ENCODE measurements at places on chromosomes 1 and 21.

GRCh38 chr1:51203874-51204245 is 32.2 kb upstream of the RNF11 start:
- H3K27me3 ChIP-seq: no peaks in the 10 kb centered on the region
- H3K4me1 ChIP-seq: no peaks in the 10 kb centered on the region
- no peaks in the 10 kb centered on the region for H3K36me3 ChIP-seq
- DNase-seq: no peak

GRCh38 chr1:25485536-25486411 is 55.1 kb downstream of the MACO1 start:
- no peaks in the 10 kb centered on the region for H3K27me3 ChIP-seq
- no peak overlapping the region for H3K27ac ChIP-seq
- no peak overlapping the region for H3K4me3 ChIP-seq

DNA sequence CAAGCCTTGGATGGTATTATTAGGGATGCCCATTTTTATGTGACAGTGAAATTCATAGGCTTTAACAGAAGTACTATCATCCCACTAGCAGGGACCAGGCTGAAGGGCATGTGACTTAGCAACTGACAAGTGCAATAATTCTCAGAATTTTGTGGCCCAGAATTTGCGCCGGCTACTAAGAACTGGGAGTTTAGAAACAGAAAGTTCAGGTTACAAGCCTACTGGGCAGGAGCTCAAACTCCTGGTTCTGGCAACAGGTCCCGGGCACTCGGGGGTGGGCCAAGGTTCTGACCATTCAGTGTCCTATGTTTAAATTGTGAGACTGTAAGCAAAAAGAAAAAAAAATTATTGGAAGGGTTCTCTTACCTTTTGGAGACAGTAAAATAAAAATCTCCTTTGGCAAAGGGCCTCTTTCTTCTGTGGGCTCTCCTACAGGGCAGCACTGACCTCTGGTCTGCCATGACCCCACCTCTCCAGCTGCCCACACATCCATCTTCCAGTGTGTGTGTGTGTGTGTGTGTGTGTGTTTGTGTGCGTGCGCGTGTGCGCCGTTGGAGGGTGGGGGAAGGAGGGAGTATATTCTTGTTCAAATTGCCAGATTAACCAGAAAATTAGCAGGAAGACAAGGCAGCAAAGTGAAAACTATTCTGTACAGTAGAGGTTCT is 26.1 kb downstream of the IRF2BP2 start:
- H3K4me3 ChIP-seq: no peak overlapping the region
- H3K27me3 ChIP-seq: no peaks in the 10 kb centered on the region
- peaks cover 52% of the 10 kb centered on the region for H3K4me1 ChIP-seq
- H3K27ac ChIP-seq: peak overlapping the region; percentile 86

DNA sequence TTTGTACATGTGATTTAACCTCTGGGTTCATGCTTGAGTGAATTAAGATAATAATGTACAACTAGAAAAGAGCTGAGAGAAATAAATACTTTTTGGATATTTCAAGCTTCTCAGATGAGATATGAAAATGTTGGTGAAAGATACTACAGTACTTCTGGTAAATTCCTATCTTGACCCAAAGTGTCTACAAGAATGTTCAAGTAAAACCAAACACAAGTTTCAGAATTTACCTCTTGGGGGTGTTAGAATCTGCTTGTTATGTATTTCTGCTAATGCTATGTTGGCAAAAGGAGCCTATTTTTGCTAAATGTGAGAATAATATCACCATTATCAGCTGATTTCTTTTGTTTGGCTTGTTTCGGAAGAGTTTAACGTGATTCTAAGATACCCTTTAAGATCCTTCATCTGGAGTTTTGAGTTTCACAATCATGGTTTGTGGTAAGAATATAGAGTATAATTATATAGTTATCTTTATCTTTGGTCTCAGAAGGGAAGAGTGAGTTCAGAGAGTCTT is 388.5 kb downstream of the LMO4 start:
- no peaks in the 10 kb centered on the region for H3K27me3 ChIP-seq
- no peak overlapping the region for H3K27ac ChIP-seq
- no peaks in the 10 kb centered on the region for H3K36me3 ChIP-seq
- no peak overlapping the region for H3K4me3 ChIP-seq
- DNase-seq: no peak
- no peaks in the 10 kb centered on the region for H3K4me1 ChIP-seq

GRCh38 chr21:20486303-20486702 is 511.9 kb upstream of the NCAM2 start:
- no peaks in the 10 kb centered on the region for H3K4me1 ChIP-seq
- no peaks in the 10 kb centered on the region for H3K27me3 ChIP-seq
- no peak overlapping the region for H3K4me3 ChIP-seq
- no peak overlapping the region for H3K27ac ChIP-seq
- no peaks in the 10 kb centered on the region for H3K36me3 ChIP-seq
- no peak for DNase-seq

GRCh38 chr1:58999676-59000075 is 215.8 kb upstream of the JUN start:
- H3K27me3 ChIP-seq: no peaks in the 10 kb centered on the region
- no peak for DNase-seq
- no peaks in the 10 kb centered on the region for H3K4me1 ChIP-seq
- H3K4me3 ChIP-seq: no peak overlapping the region
- H3K36me3 ChIP-seq: no peaks in the 10 kb centered on the region

DNA sequence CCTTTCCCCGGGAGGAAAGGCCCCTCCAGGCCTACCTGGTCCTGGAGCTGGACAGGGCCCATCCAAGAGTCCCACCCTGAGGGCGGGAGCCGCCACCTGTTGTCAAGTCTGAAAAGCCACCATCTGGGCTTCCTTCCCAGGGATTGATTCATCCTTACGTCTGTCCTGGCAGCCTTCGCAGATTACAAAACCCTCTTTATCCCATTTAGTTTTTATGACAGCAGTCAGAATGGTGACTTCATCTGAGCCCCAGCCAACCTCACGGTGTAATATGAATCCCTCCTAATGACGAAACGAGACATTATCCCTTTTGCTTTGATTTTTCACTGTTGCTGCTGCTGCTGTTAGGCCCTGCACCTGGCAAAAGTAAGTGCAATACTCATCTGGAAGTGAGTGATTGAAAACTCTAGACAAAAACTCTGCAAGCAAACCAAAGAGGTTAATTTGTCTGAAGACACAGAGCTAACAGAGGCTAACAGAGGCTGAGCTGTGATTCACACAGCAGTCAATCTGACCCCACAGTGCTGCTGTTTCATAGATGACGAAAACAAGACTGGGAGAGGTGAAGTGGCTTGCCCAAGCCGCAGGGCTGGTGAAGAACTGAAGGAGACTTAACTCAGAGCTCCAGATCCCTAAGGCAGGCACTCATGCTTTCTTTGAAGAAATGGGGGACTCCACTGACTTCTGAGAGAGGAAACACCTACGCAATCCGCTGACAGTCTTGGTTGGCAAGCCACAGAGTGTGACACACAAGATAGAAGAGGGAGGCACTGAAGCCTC is 30.0 kb upstream of the S100A7 start:
- H3K4me3 ChIP-seq: no peak overlapping the region
- H3K27me3 ChIP-seq: no peaks in the 10 kb centered on the region
- DNase-seq: peak; percentile 65
- H3K36me3 ChIP-seq: no peaks in the 10 kb centered on the region

GRCh38 chr1:31371121-31371959 is 1.5 kb downstream of the FABP3 start:
- peaks cover 13% of the 10 kb centered on the region for H3K4me1 ChIP-seq
- H3K27me3 ChIP-seq: no peaks in the 10 kb centered on the region
- peak overlapping the region; percentile 90 for H3K27ac ChIP-seq
- DNase-seq: peak; percentile 63
- peak overlapping the region; percentile 13 for H3K4me3 ChIP-seq
- peaks cover 13% of the 10 kb centered on the region for H3K36me3 ChIP-seq

- H3K27me3 ChIP-seq: no peaks in the 10 kb centered on the region
These were observed 30.9 kb downstream of the PDE9A start for GRCh38 chr21:42684109-42684916.

DNA sequence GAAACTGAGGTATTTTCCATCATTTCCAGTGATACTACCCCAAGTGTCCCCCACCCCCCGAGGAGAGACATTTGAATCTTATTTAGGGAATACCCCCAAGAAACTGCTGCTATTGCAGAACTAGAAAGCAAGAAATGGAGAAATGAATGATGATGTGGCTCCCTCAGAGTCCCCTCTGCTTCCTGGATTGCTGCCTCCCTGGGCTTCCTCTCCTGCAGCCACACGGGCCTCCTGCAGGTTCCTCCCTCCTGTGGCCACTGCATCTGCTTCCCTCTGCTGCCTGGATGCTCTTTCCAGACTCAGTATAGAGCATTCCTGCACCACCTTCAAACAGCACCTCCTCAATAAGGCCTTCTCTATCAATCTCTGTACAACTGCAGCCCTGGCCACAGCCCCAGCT is 69.3 kb downstream of the SLC25A24 start:
- H3K4me1 ChIP-seq: no peaks in the 10 kb centered on the region
- H3K36me3 ChIP-seq: peaks cover 16% of the 10 kb centered on the region
- H3K27ac ChIP-seq: no peak overlapping the region

DNA sequence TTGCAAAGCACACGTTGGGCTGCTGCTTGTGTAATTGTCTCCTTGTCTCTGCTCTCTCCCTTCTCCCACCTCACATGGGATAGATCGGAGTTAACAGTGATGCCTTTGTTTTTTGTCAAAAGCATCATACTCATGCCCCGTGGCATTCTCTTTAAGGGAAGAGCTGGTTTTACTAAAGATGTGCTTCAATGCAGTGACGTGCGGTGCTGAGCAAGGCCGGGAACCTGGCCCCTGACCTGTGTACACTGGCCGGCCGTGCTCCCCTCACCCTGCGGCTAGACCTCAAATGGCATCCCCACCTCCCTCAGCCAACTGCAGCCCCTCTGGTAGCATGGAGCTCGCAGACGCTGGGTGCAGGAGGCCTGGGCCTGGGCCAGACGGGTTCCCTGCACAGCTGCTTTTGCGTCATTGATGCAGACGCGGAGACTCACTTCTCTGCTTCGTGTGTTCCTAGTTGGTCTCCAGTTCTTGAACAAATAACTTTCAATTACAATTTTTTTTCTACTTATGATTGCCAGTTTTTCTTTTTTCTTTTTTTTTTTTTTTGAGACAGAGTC is 19.9 kb downstream of the AGPAT3 start:
- H3K4me3 ChIP-seq: no peak overlapping the region
- no peak for DNase-seq
- no peaks in the 10 kb centered on the region for H3K4me1 ChIP-seq
- H3K27ac ChIP-seq: no peak overlapping the region

GRCh38 chr1:8435569-8436071 is 117.7 kb downstream of the SLC45A1 start:
- peaks cover 15% of the 10 kb centered on the region for H3K4me1 ChIP-seq
- H3K36me3 ChIP-seq: no peaks in the 10 kb centered on the region
- H3K27me3 ChIP-seq: no peaks in the 10 kb centered on the region
- H3K4me3 ChIP-seq: no peak overlapping the region
- peak overlapping the region; percentile 10 for H3K27ac ChIP-seq

DNA sequence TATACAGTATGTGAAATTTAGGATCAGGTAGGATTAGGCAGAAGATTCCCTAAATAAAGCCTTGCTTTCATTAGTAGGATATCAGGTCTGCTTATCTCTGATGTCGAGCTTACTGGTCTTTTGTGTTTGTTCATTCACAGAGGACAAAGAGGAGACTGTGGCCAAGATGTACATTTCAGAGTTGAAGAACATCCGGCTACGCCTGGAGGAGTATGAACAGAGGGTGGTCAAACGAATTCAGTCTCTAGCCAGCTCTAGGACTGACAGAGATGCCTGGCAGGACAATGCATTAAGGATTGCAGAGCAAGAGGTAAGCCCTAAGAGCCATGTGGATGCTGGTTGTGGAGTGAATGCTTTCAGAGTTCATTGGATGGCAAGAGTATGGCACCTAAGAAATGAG is 106.2 kb downstream of the MACF1 start:
- H3K4me1 ChIP-seq: no peaks in the 10 kb centered on the region
- H3K27ac ChIP-seq: no peak overlapping the region
- H3K36me3 ChIP-seq: peaks cover 72% of the 10 kb centered on the region
- H3K27me3 ChIP-seq: no peaks in the 10 kb centered on the region
- no peak for DNase-seq

GRCh38 chr1:86436041-86436440 is 12.1 kb downstream of the CLCA2 start:
- no peaks in the 10 kb centered on the region for H3K4me1 ChIP-seq
- no peak for DNase-seq
- no peaks in the 10 kb centered on the region for H3K36me3 ChIP-seq
- H3K4me3 ChIP-seq: no peak overlapping the region
- H3K27me3 ChIP-seq: no peaks in the 10 kb centered on the region

DNA sequence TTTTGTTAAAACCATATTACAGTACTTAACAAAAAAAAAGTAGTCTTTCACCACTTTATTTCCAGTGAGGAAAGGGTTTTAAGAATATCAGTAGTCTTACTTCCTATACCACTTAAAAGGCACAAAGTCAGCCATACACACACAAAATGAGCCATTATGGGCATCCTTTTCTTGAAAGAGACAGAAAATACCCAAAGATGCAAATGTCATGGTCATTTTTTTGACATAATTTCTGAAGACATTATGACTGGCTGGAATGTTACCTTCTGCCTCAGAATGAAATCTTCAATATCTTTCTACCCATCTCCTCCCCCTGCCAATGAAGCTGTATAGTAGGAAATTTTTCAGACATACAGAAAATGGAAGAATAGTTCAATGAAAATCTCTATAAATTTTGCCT is 237.7 kb downstream of the SLC45A1 start:
- H3K4me1 ChIP-seq: no peaks in the 10 kb centered on the region
- no peak for DNase-seq
- H3K4me3 ChIP-seq: no peak overlapping the region
- no peaks in the 10 kb centered on the region for H3K36me3 ChIP-seq
- no peak overlapping the region for H3K27ac ChIP-seq
- no peaks in the 10 kb centered on the region for H3K27me3 ChIP-seq

GRCh38 chr1:58890113-58890512 is 106.3 kb upstream of the JUN start:
- DNase-seq: no peak
- H3K4me1 ChIP-seq: peaks cover 35% of the 10 kb centered on the region
- H3K4me3 ChIP-seq: no peak overlapping the region
- H3K27me3 ChIP-seq: no peaks in the 10 kb centered on the region

GRCh38 chr1:50393522-50394120 is 29.6 kb downstream of the DMRTA2 start:
- H3K4me3 ChIP-seq: no peak overlapping the region
- DNase-seq: no peak
- H3K4me1 ChIP-seq: no peaks in the 10 kb centered on the region
- no peak overlapping the region for H3K27ac ChIP-seq

DNA sequence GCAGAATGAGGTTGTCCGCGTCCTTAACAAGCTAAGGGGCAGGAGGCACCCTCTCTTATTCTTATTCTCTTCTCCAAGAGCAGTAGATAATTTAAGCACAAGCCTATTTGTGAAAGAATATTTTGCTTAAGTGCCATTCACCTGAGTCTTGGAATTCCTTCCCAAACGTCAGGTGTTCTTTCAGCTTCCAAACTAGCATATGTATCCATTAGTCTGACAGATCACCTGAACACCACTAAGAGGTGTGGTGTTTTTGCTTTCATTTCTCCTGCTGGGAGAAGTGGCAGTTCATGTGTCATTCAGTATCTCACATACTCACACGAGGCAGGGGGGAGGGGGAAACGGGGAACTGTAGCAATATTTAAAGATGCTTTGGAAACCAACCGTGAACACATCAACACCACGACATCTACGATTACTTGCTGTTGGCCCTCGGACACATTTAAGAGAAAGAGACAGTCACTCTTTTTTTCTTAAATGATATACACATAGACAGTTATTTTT is 45.5 kb upstream of the RBM15 start:
- H3K4me1 ChIP-seq: no peaks in the 10 kb centered on the region
- H3K27me3 ChIP-seq: no peaks in the 10 kb centered on the region
- H3K36me3 ChIP-seq: no peaks in the 10 kb centered on the region
- no peak for DNase-seq
- H3K4me3 ChIP-seq: no peak overlapping the region

- no peak overlapping the region for H3K4me3 ChIP-seq
- H3K27ac ChIP-seq: no peak overlapping the region
- DNase-seq: no peak
These were observed 406.9 kb upstream of the USP24 start for GRCh38 chr1:55622074-55622473.
